ENCODE measurements at places on chromosomes 12 and 14.

- DNase-seq = peak; percentile 94
Measured at GRCh38 chr12:93868771-93869170, 191.6 kb downstream of the CRADD start.

DNA sequence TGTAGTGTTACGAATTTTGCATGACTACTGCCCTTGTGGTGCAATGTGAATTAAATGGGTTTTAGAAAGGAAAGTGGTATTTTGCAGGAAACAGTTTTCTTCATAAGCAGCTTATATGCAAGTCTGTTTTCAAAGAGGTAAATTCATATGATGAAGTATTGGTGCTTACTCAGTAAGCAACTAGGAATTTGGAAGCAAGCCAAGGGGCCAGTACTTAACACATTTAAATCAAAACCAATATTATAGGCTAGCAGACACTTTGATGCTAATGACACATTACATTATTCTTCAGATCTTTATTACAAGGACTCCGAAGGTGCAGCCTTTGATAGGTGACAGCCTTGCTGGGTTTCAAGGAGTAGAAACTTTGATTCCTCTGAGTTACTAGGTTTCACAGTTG, 23.1 kb downstream of the MGAT4C start:
- DNase-seq = no peak

- DNase-seq = peak; percentile 31
Measured at GRCh38 chr12:124289634-124290600, 5.0 kb upstream of the RFLNA start.

GRCh38 chr12:49000346-49000745, 1.2 kb upstream of the DDN start:
- DNase-seq = no peak

- peak; percentile 79 for DNase-seq
Measured at GRCh38 chr12:4031703-4032291, 158.6 kb upstream of the PARP11 start.

- DNase-seq = no peak
Measured at GRCh38 chr12:132624910-132625630, 6.5 kb downstream of the P2RX2 start.

- peak; percentile 66 for DNase-seq
Measured at GRCh38 chr14:54435500-54435981, 5.6 kb downstream of the CNIH1 start.

GRCh38 chr12:82277582-82277981, 80.6 kb downstream of the CCDC59 start:
- DNase-seq = no peak

DNA sequence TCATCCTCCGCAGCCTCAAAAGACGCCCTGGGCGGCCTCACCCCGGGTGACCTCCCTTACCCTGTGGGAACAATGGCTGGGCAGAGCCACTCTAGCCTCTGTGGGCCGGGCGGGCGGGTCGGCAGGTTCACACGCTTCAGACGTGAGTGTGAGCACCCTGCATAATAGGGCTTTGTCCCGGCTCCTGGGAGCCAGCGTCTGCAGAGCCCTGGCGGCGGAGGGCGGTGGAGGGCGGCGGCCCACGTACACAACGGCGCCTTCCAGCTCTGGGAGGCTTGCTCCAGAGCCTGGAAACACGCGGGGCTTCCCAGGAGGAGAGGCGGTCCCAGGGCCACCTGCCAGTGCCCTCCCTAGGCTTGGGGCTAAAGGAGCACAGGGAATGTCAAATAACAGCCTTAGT, 205.6 kb downstream of the BCL11B start:
- no peak for DNase-seq

DNA sequence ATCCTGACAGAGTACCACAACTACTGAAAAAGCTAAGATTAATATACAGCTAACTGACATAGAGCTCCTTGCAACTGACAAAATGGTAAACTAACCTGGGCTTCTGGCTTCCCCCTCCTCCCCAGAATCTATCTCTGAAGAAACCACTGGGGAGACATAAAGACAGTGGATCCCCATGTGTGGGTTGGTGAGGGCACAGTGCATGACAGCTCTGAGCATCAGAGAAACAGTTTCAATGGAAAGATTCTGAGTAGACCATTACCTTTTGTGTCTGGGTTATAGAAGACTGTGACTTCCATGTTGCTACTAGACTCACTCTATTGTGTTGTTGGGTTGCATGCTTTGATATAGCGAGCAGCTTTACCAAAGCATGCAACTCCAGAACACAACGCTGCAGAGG, 247.4 kb downstream of the EFCAB11 start:
- no peak for DNase-seq

GRCh38 chr12:14613718-14614117, 46.0 kb upstream of the PLBD1 start:
- no peak for DNase-seq

DNA sequence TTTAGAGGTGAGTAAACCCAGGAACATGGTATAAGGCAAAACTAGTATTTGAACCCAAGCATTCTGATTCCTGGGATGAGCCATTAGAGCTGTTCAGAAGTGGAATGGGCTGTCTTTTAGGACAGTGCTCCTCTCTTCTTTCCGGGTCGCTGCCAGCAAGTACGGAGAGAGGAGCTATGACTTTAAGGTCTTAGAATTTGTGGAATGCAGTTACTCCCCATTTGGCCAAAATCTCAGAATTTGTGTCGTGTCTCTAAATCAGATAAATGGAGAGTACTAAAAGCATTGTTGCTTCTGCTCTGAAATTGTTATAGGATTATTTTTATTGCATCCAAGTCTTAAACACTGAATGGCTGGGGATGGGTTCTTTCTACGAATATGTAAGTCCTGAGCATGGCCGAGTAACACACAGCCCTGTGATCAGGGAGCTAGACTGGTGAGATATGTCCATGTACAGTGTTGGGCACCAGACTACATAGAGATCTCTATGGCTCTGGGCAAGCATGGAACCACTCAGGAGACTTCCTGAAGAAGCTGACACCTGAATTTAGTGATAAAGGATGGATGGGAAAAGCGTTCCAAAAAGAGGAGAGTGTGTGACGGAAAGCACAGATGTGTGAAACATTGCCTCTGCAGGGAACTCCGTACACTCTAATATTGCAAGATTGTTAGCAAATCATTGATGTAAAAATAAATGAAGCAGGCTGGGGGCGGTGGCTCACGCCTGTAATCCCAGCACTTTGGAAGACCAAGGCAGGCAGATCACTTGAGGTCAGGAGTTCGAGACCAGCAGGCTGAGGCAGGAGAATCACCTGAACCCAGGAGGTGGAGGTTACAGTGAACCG, 184.7 kb downstream of the SRGAP1 start:
- DNase-seq = peak; percentile 42

- no peak for DNase-seq
Measured at GRCh38 chr12:93749515-93749914, 72.3 kb downstream of the CRADD start.

- no peak for DNase-seq
Measured at GRCh38 chr12:124881123-124881522, 17.5 kb upstream of the SCARB1 start.

- no peak for DNase-seq
Measured at GRCh38 chr14:33788161-33788560, 162.7 kb downstream of the EGLN3 start.

- no peak for DNase-seq
Measured at GRCh38 chr12:121781484-121781997, 11.9 kb downstream of the RHOF start.

GRCh38 chr12:120258323-120258896, 7.1 kb downstream of the PXN start:
- no peak for DNase-seq

DNA sequence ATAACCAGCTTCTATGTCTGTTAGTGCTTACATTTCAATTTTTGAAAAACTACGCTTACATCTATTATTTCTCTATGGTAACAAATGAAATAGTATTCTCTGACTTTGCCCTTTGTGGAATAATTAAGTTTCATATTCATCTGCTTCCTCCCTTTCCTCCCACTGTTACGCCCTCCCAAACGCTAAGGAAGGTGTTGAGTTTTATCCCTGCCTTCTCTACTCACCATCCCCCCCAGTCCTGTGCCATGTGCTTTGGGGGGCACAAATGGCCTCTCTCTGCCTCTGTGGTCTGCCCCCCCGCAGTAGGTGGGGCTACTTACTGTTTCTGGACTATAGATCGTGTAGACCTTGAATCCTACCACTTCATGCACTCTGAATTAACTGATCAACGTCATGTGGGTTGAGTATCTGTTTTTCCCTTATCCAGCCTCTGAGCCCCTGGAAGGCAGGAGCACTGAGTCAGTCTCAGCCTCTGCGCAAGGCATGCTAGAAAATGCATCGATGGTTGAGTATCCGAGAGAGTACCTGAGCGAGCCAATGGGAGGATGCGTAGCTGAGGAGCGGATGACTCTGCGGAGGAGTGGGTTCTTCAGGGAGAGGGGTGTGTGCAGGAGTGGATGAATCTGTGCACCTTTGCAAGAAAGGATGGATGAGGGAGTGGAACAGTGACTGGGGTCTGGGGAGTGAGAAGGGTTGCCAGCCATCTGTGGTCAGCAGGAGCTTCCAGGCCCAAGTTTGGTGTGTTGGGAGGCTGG, 114.5 kb upstream of the RTL1 start:
- no peak for DNase-seq

DNA sequence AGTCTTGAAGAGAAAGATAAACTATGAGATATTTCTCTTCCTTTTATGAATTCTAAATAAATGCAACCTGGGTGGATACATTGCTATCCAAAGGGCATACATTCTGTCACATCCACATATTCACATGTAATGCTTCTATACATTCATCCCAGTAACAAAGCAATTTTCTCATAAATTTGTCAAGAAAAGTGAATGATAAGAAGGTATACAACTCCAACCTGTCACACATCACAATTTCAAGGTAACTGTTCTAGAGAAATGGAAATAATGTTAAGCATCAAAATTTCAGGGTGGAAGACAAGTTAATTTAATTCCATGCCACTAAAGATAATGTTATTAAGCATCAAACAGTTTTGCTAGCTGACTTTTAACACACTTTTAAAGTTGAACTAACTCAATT, 212.9 kb downstream of the SYT10 start:
- no peak for DNase-seq

DNA sequence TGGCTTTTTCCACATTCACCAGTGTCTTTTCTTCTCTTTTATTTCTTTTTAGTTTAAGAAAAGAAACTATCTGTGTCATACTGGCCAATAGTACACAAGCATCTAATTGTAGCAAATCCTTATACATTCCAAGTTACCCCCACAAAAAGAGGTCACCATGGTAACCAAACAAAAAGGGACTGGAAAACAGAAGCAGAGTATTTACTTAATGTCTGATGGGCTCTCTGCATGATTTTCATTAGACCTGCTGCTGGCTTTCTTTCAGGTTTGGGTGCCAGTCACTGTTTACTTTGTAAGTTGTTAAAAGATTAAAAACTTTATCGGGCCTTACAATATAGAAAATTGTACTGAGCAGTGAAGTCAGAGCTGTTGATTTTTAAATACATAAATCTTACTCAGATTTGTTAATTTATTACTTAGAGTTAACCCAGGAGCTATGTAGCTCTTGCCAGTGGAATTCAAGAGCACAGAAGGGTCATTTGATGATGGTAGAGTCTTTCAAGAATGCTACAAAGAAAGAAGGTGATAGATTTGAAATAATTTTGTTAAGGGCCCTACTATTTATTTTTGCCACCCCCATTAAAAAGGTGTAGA, 123.9 kb downstream of the BRMS1L start:
- no peak for DNase-seq

DNA sequence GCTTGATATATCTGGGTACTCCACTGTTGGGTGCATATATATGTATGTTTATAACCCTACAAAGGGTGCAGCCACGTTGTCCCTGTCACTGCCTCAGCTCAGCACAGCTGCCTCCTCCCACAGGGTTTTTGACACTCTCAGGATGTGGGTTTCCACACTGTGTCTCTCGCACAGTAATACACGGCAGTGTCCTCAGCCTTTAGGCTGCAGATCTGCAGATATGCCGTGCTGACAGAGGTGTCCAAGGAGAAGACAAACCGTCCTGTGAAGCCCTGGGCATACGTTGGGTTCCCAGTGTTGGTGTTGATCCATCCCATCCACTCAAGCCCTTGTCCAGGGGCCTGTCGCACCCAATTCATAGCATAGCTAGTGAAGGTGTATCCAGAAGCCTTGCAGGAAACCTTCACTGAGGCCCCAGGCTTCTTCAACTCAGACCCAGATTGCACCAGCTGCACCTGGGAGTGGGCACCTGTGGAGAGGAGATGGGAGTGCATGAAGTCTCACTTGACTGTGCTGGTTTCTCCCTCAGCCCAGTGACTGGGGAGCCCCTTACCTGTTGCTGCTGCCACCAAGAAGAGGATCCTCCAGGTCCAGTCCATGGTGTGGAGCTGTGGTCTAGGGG, 498.7 kb downstream of the TMEM121 start:
- DNase-seq = no peak

DNA sequence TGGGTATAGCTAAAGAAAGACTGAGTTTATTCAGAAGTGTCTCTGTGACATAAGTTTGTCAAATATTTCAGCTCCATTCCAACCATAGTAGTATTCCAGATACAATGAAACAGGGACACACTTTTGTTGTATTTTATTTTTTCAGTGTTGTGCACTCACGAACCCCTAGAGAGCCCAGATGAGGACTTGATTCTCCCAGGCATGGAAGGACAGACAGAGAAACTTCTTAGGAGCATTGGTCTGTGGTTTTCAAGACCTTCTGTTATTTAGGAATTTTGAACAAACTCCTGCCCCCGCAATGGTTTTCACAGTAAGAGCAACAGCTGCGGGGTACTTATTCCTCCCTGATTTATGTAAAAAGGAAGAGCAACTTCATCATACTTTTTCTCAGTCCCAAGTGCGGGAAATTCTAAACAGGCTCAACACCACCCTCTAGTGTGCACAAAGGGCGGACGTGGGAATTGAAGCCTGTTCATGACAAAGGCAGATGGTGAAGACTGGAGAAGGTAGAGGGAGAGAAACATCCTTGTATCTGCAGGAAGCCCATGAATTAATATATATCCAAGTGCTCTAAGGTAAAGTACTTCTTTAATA, 147.6 kb downstream of the PAH start:
- peak; percentile 67 for DNase-seq

DNA sequence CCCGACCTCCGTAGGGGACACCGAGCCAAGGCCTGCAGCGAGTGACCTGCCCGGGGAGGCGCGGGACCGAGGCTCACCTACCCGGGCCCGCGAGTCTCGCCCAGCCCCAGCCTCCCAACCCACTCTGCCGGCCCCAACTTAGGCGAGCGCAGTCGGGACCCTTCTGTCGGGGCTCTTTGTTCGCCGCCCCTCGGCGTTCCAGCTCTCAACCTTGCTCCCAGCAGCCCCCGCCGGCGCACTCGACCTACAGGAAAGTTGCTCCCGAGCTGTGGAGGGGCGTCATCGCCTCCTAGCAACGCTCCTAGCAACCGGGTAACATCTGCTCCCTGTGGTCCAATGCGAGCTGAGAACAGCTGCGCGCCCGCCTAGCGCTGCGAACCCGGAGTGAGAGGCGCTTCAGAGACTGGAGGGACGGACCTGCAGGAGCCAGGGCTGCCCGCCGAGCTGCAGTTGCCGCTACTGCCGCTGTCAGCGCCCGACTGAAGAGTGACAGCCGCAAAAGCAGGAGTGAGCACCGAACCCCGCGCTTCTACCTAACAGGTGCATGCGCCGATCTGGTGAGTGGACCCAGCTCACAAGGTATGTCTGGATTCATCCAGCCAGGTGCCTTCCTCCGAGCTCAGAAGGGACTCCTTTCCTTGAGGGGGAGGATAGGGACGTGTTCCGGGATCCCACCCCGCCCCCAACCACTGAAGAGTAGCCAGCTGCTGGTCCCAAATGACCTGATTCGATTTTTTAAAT, 355.0 kb downstream of the SNAPC1 start:
- DNase-seq = peak; percentile 30

GRCh38 chr14:50471838-50472465, 60.4 kb downstream of the MAP4K5 start:
- no peak for DNase-seq

All from fibroblast of mammary gland (primary cell).